ENCODE measurements at places on chromosomes 2 and 18.

DNA sequence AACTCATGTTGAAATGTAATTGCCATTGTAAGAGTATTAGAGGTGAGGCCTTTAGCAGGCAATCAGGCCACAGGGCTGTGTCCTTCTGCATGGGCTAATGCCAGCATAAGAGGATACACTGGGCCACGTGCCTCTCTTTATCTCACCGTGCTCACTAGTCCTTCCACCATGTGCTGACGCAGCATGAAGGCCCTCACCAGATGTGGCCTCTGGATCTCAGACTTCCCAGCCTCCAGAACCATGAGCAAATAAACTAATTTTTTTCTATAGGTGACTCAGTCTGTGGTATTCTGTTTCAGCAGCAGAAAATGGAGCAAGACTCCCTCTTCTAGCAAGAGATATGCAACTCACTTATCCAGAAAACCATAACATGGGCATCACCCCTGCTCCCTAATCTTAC lies 149.7 kb upstream of the ZNF236 start:
- peak; percentile 12 for DNase-seq

GRCh38 chr2:23433282-23433681 lies 48.3 kb downstream of the KLHL29 start:
- no peak for DNase-seq

DNA sequence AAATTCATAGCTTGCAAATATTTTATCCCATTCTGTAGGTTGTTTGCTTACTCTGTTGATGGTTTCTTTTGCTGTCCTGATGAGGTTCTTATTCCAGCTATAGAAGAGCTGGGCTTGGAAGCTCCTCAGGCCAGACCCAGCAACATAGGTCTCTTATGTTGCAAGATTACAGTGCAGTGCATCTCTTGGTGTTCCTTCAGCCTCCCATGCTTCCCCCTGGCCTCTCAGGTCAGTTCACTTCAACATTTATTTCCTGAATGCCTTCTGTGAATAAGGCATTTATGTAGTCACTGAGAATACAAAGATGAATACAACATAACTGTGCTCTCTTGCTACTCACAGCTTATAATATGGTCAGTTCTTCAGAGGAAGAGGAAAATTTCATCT lies 179.0 kb upstream of the SLC39A10 start:
- DNase-seq = no peak

- no peak for DNase-seq
Measured at GRCh38 chr2:121898483-121898882, 143.0 kb downstream of the TSN start.

DNA sequence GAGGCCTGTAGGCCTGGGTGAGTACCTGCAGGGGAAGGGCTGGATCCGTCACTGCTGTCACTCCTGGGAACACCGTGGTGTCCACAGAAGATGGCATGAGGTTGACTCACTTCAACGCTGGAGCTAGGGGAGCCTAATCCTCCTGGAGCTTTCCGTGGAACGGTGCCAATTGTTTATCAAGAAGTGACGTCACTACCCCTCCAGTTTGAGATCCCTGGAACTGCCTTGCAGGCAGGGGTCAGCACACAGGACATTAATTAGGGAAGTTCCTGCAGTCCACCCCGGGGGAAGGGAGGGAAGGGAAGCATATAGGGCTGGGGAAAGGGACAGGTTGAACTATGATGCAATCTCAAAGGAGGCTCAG lies 408.6 kb downstream of the GALR1 start:
- DNase-seq = no peak
